CD4-positive, alpha-beta T cell treated with Interleukin-17A for 1 hour (primary cell): ENCODE measurements at places on chromosomes 6 and 20.

DNA sequence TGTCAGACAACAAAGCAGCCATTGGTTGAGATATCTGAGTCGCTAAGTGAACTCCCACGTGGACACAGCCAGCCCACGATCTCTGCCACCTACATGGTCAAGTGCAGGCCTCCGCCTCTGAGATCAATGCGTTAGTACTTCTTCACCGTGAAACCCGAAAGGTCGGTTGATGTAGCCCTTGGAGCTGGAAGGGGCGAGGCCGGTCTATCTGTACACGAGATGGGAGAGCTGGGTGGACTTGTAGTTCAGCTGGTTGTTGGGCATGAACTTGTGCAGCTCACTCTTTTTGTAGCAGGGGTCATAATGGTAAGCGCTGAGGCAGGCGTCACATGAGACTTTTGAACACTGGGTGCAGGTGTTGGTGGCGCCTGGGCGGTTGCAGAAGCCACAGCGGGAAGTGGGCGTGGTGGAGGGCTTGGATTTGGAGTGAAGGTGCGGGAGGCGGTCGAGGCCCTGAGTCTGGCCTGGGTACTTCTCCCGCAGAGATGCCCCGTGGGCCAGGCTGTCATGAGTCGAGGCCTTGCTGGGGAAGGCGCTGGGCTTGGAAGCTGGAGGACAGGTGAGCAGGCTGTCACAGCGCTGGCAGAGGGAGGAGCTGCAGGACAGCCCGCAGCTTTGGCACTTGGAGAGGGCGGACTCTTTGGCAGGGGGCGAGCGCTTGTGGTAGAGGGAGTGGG is 9.8 kb downstream of the SPATA2 start:
- DNase-seq, result no peak

GRCh38 chr6:90485635-90486277 is 101.1 kb downstream of the MAP3K7 start:
- DNase-seq, result no peak

DNA sequence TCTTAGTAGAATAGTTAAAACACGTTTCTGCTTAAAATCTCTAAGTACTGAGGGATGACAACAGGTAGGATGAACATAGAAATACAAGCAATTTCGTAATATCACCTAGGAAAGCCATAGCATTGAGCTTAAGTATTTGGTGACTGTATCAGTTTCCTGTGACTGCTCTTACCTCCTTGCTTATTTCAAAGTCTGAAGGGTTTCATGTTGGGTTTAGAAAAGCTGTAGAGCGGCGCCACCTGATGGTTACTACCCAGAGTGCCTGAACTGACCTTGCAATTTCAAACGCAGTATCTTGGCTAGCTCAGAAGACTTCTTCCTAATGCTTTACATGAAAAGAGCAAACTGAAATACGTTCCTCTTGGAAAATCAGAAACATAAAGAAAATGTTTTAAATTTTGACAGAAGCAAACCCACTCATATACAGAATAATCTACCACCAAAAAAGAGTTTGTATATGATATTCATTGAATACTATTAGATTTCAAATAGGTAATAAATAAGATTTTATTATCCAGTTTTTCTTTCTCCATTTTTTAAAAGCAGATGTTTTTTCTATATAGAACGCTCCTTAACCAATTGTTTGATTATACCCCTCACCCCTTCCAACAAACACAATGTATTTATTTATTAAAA is 82.3 kb upstream of the RIPOR2 start:
- DNase-seq, result peak; percentile 88

DNA sequence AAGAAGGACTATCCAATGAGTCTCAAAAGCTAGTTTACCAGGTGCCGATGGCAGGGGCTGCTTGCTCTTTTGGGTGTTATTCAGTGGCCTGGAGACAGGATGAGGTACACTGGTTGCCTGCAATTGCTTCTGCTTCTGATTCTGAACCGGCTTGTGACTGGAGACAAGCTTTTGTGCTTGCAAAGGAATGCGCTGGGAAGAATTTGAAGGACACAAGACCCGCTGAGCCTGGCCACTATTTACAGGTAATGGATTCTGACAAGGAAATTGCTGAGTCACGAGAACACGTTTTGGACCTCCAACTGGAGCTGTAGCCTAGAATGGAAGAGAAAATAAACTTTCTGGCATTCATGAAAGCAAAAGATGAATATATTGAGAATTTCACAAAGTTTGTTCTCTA is 5.8 kb downstream of the AURKA start:
- no peak for DNase-seq

GRCh38 chr6:149975400-149975799 is 11.7 kb downstream of the ULBP1 start:
- DNase-seq, result no peak

DNA sequence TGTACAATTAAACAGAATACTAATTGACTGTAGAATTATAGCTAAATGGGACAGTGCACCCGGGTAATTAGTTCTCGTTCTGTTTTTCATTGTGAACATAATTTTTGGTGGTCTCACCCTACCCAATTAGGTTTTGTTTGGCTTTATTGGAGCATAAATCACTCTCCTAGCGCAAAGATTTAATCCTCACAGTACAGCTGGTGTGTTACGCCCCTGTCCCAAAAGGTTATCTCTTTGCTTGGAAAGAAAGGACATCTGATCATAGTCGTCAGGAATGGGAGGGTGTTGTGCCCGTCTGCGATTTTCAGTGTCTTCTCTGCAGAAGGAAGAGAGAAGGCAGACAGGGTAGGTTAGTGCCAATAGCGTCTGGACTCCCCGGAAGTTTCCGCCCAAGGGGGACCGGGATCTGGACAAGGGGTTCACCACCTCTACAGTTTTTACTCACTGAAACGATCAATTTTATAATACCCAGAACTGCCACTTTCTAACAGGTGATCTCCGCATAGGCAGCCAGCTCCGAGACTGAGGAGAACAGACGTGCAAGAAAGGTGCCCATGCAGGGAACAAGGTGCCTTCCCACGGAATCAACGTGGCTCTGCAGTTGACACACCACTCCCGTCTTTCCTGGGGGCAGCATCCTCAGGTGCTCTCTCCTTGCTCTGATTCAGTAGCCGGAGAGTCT is 617.4 kb upstream of the CDH4 start:
- DNase-seq, result no peak

GRCh38 chr6:154381548-154381947 is 24.9 kb upstream of the IPCEF1 start:
- DNase-seq, result no peak

DNA sequence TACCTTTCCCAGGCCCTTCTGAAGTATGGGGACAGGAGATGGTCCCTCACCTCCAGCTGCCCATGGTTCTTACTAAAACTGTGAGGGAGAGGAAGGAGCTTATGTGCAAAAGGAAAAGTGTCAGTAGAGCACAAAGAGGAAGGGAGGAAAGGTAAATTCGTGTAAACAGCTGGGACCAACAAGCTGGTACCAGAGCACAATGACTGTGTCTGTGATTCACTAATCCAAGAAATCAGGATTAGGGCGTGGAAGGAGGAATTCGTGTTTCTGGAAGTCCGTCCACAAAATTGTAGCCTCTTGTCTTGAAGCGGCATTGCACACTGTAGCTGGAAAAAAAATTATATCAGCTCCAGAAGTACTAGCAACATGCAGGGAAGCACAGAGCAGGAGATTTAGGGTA is 129.0 kb upstream of the RREB1 start:
- no peak for DNase-seq

- no peak for DNase-seq
Measured at GRCh38 chr20:62820208-62820961, 3.5 kb downstream of the COL9A3 start.

- peak; percentile 82 for DNase-seq
Measured at GRCh38 chr20:57432862-57433491, 41.8 kb downstream of the RBM38 start.

DNA sequence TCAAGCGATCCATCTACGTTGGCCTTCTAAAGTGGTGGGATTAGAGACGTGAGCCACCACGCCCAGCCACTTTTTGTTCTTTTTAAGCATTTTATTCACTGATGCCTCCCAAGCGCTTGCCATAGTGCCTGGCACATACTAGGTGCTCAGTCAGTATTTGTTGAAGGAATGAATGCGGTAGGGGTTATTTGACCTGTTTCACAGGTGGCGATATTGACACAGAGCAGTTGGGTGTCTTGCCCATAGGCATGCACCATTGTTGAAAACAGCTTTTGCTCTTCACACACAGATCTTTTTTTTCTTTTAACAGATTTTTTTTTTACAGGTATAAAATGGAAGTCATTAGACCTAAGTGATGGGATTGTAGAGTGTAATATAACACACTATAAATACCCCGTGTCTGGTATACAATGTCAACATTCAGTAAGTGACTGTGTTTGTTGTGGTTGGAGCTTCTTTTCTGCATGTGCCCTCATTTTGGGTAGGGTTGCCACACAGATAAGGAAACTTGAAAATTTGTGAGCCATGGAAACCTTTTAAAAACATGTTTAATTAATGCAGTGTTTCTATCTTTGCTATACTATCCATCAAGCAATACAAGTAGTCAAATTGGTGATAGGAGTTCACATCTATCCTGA is 24.8 kb downstream of the RREB1 start:
- DNase-seq, result no peak

DNA sequence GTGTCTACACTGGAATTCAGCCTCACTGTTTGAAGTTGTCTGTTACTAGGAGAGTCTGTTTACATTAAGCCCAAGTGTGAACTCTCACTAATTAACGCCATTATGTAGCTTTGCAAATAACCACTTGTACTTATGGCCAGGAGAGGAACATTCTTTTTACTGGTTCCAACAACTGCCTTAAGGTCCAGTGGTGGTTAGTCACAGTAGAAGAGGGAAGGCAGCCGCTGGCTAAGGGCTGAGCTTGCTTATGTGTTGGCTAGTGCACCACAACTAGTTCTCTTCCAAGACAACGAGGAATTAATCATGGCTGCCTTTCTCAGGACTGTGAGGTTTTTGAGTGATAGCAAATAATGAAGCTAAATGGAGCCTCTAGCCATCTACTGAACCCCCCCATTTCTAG is 14.9 kb upstream of the SLC22A23 start:
- no peak for DNase-seq

DNA sequence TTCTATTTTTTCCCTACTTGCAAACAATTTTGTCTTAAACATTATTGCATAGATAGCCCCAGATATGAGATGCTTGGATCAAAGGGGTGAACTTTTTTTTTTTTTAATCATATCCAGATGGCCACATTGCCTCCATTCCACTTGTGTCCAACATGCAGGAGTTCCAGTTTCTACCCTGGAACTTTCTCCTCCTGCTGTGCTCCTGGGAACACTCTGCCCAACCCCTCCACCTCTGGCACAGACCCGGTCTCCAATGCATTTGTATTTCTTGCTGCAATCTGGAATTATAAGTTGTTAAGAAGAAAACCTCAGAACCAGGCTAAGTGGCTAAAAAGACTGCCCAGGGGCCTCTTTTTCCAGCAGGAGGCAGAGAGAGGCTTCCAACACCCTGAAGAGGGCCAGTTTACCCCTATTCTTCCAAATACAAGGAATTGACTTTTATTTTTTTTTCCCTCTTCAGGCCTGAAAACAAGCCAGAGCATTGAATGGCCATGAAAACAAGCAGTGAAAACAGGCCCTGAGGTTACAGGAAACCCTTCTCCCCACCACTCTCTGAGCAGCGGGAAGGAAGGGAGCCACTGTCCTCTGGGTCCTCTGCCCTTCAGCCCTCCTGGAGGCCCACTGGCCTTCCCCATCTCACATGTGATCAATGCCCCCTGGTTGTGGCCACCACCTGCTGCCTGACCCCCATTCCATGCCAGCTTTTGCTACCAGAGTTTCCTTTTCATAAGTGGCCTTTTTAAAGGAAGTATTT is 44.3 kb downstream of the PDYN start:
- DNase-seq, result no peak

DNA sequence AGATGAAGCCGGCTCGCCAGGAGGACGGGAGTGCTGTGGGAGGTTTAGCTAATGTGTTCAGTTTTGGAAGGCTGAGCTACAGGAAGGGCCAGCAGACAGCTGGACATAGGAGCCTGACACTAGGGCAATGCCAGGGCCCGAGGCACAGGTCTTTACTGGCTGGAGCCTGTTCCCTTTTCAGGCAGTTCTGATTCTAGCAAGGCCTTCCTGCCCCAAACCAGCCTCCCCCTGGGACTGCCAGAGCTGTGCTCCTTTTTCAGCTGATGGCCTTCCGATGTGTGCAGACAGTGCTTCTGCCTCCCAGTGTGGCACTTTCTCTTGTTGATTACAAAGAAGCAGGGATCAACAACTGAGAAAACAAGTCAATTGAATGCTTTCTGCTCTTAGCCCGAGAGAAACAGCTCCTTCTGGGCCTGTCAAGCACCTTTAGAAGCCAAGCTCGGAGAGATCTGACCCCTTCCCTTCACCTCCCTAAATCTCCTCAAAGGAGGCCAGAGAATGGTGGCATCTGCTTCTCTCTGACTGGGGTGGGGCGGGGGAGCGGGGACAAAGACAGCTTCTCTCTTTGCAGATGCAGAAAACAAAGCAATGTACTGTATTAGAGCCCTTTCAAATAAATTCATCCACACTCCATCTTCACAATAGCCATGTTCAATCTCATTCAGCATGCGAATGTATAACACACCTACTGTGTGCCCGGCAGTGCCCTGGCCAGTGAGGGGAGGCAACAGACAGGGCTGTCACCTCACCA is 63.2 kb downstream of the RAB44 start:
- DNase-seq, result no peak

- DNase-seq, result no peak
Measured at GRCh38 chr6:96649926-96650325, 87.0 kb downstream of the FHL5 start.

DNA sequence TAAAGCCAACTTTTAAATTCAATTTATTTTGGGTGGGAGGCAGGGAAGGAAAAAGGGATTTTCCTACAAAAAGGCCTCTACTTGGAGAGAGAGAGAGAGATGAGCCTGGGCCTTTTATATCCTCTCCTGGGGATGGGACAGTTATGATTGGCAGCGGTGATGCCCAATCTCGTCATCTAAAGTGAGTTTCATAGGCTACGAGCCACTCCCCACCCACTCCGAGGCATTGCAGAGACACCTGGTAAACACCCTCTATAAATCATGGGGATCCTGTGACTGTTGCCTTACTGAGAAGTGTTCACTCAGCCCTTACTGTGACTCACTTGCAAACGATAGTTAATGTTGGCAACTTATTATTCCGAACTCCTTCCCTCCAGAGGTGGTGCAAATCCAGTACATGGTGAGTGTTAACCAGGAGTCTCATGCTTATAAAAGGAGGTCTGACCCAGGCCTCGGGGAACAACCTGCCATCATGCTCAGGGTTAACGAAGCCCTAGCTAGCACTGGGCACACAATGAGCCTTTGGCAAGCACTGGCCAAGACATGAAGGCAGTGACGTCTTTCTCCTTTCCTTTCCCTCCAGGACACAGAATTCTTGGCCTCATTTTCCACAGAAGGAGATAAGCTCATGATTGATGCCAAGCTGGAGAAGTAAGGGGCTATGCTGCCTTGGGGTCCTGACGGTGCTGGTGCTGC is 20.5 kb downstream of the BPIFB4 start:
- DNase-seq, result no peak

- no peak for DNase-seq
Measured at GRCh38 chr6:52566853-52567279, 10.0 kb downstream of the TRAM2 start.
